GM13976 (cell line): ENCODE measurements at places on chromosomes 7 and 10.
A peak's percentile ranks its signal among the peaks of the same experiment; 100 is the strongest.

- no peak for DNase-seq
These were observed 88.6 kb downstream of the PDGFA start for GRCh38 chr7:431041-431440.

- DNase-seq, result peak; percentile 51
These were observed 75.5 kb downstream of the PAPSS2 start for GRCh38 chr10:87734987-87735827.

DNA sequence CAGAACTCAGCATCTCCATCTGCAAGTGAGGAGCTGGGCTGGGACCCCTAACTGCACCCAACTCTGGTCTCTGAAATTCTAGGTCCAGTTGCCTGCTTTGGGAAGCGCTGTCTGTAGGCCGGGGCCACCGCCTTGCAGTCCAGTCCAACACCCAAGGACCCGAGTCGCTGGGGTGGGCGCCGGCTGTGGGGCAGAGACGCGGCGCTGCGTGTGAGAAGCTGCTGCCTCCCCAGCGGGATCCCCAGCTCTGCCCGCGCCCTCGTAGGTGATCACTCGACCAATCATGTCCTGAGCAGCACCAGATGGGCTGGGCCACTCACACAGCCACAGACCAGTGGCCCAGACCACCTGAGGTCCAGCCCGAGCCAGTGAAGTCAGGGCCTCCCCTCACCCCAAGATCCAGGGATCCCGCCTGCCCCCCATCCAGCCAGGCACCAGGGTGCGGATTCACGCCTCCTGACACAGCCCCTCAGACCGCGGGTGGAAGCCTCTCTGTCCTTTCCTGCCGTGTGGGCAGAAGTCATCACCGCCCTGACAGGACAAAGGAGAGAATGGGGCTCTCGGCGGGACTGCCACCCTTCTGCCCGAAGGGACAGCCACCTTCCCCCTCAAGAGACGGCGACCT lies 67.4 kb upstream of the ADGRA1 start:
- DNase-seq, result no peak

DNA sequence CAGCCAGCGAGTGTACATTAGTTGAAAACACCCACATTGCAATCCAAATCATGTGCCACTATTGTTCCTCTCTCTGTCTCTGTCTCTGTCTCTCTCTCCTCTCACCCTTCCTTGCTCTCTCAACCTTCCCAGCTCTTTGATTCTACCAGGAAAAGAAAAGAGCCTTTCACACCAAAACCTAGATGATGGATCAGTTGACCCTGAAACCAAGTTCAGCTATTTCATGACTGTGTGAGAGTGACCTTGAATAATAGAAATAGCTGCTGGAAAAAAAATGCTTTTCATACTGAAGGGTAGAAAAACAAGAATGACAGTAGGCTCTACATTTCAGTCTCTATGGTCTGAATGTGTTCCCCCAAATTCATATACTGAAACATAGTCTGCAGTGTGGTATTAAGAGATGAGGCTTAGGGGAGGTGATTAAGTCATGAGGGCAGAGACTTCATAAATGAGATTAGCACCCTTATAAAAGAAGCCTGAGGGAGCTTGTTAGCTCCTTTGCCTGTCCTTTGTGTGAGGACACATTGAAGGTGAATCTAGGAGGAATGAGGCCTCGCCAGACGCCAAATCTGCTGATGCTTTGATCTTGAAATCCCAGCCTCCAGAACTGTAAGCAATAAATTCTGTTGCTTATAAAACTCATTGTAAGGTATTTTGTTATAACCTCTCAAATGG lies 65.2 kb downstream of the LYZL1 start:
- no peak for DNase-seq

GRCh38 chr7:45661302-45661995 lies 87.3 kb downstream of the ADCY1 start:
- DNase-seq, result no peak

GRCh38 chr10:100485366-100485765 lies 22.6 kb downstream of the WNT8B start:
- no peak for DNase-seq

- DNase-seq, result no peak
These were observed 39.2 kb upstream of the FRMD4A start for GRCh38 chr10:14369906-14370305.

GRCh38 chr7:92754919-92755581 lies 81.3 kb downstream of the CDK6 start:
- no peak for DNase-seq

- DNase-seq, result no peak
These were observed 343.9 kb upstream of the LRGUK start for GRCh38 chr7:133783276-133783675.

DNA sequence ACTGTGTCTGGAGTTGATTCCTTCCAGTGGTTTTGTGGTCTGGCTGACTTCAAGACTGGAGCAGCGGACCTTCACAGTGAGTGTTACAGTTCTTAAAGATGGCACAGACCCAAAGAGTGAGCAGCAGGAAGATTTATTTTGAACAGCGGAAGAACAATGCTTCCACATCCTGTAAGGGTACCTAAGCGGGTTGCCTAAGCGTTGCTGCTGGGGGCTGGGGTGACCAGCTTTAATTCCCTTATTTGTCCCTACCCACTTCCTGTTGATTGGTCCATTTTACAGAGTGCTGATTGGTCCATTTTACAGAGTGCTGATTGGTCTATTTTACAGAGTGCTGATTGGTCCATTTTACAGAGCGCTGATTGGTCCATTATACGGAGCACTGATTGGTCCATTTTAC lies 13.2 kb downstream of the AKR1B15 start:
- DNase-seq, result no peak

DNA sequence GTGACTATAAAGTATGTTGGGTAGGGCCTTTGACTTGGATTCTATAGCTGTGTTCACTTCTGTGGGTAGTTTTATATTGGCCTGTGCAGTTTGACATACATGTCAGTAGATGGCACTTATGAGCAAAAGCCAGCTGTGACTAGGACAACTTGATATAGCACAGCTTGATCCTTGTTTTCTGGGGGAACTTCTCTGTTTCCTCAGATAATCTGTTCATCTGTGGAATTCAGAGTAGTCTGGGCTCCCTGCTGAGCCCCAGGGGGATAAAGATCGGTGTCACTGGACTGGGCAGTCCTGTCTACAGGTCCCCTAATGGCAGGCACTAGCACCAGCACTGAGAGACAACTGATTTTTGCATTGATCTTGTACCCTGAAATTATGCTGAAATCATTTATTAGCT lies 25.4 kb downstream of the CYP2C9 start:
- peak; percentile 4 for DNase-seq
